ENCODE measurements at places on chromosomes 6 and 20.

DNA sequence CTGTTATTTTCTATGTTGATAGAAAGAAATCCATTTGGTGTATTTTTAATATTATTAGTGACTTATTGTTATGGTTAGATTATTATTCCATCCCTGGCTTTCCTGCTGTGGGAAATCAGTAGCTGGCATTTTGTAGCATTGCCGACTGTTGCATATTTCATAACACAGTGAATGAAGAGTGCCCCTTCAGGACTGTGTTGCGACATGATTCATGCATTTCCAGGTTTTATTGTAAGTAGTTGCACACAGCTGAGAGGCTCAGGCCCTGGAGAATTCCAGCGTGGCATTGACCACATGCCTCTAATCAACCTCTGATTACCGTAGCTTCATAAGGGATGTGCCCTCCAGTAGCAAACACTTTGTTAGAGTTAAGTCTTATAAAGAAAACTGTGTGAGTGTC is 263.9 kb downstream of the FARS2 start:
- no peak for DNase-seq

DNA sequence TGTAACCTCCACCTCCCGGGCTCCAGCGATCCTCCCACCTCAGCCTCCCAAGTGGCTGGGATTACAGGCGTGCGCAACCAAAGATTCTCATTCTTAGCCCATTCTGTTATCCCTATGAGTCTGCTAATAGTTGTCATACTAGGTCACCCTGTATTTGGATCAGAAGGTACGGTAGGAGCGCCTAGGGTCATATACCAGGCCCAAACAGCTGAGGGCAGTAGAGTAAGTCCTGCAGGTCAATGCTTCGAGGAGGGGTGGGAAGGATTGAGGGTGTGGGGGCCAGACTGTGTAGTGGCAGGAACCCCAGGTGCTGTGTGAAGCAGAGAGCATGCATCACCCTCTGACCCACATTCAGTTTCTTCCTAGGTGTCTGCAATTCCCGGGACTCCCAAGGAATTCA is 22.7 kb upstream of the POU5F1 start:
- no peak for DNase-seq

DNA sequence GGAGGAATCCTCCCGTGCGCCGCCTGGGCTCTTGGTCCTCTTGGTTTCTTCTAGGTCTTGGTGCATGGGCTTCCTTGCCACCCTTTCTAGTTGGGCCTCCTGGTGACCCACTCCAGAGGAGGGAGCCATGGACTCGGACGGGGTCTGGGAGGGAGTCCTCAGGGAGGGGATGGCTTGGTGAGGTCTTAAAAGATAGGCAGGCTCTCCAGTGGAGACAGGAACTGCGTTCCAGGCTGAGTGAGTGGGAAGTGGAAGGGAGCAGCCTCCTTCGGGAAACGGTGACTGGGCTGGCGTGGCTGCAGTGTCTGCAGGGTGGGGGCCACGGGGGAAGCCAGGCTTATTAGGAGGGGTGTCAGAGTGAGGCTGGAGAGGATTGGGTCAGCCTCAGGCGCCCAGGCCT is 152.8 kb downstream of the GRM4 start:
- DNase-seq = no peak

GRCh38 chr6:111482959-111483735 is at the start of gene REV3L:
REV3L (minus strand) TSS chr6:111483218; CDS start chr6:111482888, 330 bp downstream.
- DNase-seq = peak; percentile 91

GRCh38 chr6:31266567-31267360 is 5.1 kb downstream of the HLA-C start:
- DNase-seq = no peak

GRCh38 chr20:46637020-46637419 is 14.2 kb downstream of the SLC13A3 start:
- no peak for DNase-seq

- DNase-seq = no peak
Observed at GRCh38 chr6:113365191-113365590, 492.0 kb upstream of the MARCKS start.

DNA sequence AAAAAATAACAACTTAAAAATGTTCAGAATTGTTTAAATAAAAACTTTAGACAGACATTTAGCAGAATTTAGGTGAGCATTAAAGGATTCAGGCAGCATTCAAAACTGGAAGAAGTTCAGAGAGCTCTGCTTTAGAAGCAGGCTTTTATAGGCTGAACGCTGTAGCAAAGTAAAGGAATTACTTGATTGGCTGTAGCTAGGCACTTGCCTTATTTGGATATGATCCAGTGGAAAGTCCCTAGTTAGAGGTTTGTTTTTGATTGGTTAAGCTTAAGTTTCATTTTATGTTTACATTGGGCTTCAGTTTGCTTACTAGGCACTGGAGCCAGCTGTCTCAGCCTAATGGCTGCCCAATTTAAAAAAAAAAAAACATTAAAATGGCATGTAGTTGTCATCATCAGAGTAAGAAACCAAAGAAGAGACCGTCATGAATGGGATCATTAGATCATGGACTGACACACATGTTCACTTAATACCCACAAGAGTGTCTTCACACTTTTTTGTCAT is 65.1 kb downstream of the CBFA2T2 start:
- DNase-seq = peak; percentile 51

DNA sequence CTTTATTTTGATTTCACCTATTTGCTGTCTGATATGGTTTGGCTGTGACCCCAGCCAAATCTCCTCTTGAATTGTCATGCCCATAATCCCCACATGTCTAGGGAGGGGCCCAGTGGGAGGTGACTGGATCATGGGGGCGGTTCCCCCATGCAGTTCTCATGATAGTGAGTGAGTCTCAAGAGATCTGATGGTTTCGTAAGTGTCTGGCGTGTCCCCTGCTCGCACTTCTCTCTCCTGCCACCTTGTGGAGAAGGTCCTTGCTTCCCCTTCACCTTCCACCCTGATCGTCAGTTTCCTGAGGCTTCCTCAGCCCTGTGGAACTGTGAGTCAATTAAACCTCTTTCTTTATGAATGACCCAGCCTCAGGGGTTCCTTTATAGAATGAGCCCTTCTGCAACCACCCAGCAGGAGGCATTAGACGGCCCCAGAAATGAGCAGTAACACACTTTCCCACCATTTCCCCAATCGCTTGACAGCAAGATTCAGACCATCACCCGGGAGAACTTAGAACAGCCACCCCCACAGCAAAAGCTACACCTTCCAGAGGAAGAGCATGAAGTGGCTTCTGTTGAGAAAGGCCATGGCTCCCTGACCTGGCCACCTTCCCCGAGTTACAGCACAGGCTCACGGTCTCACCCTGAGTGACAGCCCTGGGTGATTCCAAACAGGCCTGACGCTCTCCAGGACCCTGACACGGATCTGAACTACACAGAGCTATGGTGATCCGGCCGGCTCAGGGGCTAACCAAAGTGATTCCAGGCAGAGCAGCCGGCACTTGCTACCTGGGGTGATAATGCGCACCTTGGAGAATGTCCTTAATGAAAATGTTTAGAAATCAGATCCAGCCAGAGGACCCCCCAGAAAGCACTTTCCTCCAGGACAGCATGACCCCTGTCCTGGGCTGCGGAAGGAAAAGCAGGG is 131.2 kb upstream of the CDH4 start:
- peak; percentile 24 for DNase-seq

DNA sequence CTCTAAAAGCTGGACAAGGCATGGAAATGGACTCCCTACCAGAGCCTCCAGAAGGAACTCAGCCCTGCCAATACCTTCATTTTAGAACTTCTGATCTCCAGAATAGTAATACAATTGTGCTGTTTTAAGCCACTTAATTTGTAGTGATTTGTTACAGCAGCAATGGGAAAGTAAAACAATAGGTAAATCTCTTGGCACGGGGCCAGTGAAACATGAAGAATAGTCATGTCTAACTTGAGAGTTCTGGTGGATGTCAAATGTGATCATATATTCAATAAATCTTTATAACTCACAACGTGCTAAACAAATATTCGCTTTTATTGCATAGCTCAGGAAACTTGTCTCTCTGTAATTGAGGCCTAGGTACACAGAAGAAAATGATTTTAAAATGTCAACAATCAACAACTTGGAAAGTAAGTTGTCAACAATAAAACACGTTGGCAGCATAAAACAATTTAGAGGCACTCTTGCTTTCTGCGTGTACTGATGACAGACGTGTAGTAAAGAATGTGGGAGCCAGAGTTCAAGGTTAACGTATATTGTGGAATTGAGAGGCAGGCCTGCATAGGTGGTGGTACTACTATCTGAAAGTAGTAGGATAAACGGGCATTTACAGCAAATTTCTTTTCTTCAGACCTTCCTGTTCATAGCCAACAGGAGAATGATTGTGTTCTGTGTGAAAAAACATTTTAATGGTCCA is 140.5 kb upstream of the OPRM1 start:
- no peak for DNase-seq

DNA sequence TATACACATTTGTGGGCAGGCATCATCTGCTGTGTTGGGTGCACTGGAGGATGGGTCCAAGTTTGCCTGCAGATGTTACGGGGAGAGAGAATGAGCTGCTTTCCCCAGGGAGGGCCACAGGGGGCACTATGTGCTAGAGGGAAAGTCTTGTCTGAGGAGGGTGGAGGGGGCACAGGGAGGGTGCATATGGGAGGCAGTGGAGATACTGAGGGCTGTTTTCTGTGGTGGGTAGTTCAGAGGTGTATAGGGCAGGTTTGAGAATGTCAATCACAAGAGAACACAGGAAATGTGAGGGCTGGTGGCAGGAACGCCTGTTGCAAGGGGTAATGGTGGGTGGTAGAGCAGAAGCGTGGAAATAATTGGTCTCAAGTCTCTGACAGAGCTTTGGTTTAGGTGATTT is 7.7 kb upstream of the PTPRA start:
- DNase-seq = peak; percentile 38

DNA sequence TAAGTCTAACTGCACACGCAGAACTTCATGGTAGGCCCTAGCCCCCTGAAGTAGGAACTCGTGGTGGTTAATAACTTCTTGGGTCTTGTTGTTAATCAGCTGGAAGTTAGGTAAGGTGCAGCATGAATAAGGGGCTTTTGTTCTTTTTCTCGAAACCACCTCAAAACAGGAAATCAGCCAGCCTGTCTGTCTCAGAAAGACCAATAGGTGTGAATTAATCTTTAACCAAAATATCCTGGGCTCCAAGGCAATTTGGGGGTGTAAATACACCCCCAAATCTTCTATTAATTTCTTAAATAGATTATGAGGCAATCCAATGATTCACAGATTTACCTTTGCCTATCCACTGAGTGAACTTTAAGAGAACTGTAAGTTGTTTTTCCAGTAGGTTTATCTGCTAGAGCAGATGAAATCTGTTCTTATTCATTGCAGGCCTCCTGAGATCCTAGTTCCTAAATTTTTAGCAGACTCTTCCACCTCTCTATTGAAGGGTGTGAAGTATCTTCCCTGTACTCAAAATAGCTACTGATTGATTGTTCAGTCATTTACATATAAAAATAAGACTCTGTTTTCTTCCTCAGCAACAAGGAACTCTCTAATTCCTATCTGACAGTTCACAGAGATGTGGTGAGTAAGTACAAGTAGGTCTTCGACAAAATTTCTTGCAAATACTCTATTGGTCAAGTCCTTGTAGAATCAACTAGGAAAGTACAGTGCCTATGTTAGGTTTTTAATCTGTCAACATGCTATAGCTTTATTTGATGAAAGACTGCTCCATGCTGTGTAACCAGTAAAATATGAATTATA is 427.1 kb upstream of the NOX3 start:
- peak; percentile 7 for DNase-seq

DNA sequence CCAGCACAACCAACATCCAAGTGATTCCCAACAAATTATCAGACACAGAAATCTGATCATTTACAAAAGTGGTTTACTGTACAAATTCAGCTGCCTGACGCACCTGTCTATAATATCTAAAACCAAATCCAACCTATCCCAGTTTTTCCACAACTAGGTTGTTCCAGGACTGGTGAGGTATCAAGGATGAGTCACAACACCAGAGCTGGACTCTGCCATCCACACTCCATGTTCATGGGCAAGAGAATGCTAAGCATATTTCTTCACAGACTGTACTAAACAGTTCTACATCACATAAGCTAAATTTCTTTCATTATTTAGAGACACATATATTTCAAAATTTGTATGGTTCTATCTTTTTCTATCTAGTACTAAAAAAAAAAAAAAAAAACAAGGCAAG is 141.6 kb downstream of the BTBD9 start:
- DNase-seq = no peak

GRCh38 chr6:84773431-84774156 is 9.2 kb upstream of the TBX18 start:
- no peak for DNase-seq

GRCh38 chr6:91781946-91782345 is 1195.1 kb upstream of the MAP3K7 start:
- no peak for DNase-seq

DNA sequence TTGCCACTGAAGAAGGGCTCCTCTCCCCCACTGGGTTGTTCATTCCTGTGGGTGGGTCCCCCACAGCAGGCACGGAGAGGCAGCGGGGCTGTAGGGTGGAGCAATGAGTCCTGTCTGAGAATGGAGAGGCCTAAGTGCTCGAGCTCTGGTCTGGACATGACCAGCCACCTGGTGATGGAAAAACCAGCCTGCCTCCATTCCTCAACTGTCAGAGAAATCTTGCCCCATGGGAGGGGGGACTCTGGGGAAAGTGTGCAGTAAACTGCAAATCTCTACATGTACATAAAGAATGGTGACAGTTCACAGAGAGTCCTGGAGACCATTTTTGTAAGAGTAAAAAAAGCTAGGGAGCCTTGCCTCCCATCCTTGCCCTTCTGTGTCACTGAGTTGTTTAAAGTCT is 34.1 kb downstream of the INSM1 start:
- DNase-seq = no peak

DNA sequence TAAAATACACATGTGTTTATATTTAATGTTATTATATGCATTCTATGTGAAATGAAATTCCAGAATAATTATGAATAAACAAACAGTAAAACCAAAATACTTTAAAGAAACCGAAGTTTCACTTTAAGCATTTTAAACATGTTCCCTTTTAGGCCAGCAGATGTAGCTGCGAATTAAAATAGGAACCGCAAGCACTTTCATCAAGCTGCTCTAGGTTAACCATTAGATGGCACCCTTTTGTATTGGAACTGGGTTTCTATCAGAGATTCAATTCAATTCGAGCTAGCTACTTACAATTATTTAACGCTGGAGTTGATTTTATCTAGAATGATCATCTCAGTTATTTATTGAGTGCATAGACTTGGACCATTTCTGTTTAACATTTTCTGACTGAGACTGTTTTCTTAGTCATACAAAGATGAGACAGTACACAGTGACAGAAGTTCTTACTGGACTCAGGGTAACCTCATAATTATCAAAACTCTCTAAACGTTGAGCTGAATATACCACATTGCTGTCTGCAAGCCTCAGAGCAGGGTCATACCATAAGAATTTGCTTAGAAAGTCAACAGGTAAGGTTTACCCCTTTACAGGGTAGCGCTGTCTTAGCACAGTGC is 8.5 kb downstream of the TMEM242 start:
- peak; percentile 23 for DNase-seq

- DNase-seq = no peak
Observed at GRCh38 chr20:63744574-63745423, 5.2 kb downstream of the SLC2A4RG start.

- DNase-seq = no peak
Observed at GRCh38 chr20:12638633-12639312, 370.0 kb upstream of the SPTLC3 start.

DNA sequence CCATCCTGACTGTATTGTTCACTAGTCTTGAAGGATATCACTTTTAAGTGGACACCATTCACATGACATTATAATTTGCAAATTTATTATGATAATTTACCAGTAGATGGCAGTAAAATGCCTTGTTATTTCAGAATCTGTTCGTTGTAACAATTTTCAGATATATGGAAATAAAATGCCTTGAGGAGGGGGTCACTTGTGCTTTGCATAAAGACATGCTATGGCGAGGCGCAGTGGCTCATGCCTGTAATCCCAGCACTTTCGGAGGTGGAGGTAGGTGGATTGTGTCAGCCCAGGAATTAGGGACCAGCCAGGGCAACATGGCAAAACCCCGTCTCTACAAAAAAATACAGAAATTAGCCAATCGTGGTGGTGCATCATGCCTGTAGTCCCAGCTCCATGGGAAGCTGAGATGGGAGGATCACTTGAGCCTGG is 9.0 kb upstream of the NCOA6 start:
- no peak for DNase-seq
